ENCODE measurements at places on chromosomes 3 and 15.

DNA sequence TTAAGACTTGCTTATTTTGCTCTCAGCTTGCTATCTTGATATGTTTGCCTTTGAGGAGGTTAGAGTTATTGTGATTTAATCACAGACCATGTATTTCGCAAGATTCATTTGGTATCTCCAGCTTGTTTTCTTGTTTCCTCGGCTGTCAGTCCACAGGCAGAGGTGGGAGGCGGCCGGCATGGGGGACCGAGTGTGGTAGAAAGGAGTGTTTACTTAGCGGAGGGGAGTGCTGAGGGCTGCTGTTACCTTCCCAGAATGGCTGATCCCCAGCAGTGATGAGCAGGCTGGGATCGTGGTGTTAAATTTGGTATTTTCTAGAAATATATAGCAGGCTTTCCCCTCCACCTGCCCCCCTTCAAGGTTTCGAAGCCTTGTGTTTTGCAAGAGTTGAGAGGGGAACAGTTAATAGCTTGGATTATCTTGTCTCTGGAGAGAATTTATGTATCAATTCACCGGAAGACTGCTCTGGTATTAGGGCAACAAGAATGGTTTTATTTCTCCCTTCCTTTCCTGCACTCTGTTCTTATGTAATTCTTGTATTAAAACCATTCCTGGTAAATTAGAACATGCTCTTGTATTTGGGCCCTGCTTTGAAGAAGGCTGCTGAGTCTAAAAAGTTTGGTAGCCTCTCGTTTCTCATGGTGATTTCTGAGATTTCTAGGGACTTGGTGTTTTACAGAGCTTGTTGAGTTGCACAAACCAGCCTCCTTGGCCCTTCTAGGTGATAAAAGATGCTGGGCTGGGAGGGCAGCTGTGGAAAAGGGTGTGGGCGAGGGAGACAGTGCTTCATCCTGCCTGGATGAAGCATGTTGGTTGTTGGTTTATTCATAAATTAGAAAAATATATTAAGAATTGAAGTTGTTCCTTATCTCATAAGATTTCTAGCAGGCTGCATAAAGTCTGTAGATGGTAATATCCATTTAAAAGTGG lies 151.4 kb downstream of the IGF1R start:
- DNase-seq: no peak

- DNase-seq: peak; percentile 75
Measured at GRCh38 chr3:11060500-11061251, 68.1 kb downstream of the SLC6A1 start.

DNA sequence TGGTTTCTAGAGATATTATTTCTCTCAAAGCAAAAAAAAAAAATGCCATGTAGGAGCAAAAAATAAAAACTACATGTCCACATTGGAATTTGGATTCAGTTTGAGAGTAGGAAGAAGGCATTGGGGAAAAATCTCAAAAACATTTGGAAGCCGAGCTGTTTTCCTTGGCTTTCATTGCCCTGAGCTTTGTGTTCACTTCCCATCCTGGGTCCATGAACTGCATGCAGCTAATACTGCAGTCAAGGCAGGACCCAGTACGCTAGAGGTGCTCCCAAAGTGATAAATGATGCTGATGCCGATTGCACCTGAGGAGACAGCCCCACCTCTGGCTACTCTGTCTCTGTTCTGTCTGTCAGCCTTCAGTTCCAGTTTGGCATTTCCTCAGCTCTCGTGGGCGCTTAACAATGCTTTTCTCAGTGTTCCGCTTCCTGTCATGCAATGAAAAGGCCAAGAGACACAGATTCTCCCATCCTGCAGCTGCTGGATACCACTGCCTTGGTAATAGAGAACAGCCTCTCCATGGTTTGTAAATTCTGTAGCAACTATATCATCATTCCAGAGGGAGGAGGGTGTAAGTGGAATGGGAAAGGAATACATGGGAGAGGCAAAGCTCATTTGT lies 181.8 kb downstream of the RYR3 start:
- no peak for DNase-seq

- peak; percentile 94 for DNase-seq
Measured at GRCh38 chr15:90838139-90838538, 30.2 kb upstream of the FURIN start.

- DNase-seq: no peak
Measured at GRCh38 chr3:18840535-18841137, 307.7 kb upstream of the KCNH8 start.

DNA sequence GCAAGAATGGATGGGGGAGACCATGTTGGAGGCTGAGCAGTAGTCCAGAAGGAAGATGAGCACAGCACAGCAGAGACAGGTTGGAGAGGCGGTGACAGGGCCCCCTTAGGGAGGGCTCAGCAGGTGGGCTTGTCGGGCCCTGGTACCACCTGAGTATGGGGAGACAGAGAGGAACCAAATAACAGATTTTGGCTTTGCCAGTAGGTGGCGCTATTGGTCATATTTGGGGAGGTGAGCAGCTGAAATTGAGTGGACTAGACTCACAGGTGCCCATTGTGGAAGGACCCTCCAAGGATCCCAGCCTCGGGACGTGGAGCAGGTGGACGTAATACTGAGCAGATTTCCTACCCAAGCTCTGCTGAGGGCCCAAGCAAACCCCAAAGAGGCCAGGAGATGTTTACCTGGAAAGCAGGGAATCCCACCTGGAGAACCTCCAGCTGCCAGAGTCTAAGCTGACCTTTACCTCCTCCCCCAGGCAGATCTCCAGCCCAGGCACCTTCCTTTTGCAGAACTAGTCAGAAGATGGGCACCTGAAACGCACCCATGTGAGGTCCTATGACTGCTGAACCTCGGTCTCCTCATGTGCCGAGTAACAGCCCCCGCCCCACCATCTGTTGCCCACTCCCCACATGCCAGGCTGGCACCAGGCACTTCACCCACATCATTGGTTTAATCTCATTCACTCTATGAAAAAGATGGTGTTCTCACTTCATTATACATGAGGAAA lies 24.6 kb upstream of the CORO2B start:
- peak; percentile 89 for DNase-seq

GRCh38 chr15:68259883-68260282 lies 17.7 kb upstream of the FEM1B start:
- DNase-seq: no peak

GRCh38 chr3:39528844-39529243 lies 61.4 kb downstream of the MOBP start:
- DNase-seq: no peak

DNA sequence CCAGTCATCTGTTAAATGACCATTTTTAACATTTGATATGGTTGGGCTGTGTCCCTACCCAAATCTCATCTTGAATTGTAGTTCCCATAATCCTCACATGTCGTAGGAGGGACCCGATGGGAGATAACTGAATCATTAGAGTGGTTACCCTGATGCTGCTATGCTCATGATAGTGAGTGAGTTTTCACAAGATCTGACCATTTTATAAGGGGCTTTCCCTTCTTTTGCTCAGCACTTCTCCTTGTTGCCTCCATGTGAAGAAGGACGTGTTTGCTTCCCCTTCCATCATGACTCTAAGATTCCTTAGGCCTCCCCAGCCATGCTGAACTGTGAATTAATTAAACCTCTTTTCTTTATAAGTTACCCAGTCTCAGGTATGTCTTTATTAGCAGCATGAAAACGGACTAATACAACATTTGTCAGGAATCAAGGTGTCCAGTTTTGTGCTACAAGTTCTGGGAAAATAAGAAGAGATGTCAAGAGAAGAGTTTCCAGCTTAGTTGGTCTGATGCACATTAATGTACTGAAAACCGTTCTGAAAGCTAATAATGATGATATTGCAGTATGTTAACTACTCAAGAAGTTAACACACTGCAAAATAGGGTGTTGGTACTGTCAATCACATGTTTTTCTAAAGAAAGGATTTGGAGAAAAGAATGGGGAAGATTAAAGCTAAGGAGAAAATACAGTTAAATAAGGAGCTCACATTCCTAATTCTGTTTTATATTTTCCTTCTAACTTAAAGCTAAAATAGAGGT lies 67.9 kb downstream of the ATP8B4 start:
- no peak for DNase-seq

DNA sequence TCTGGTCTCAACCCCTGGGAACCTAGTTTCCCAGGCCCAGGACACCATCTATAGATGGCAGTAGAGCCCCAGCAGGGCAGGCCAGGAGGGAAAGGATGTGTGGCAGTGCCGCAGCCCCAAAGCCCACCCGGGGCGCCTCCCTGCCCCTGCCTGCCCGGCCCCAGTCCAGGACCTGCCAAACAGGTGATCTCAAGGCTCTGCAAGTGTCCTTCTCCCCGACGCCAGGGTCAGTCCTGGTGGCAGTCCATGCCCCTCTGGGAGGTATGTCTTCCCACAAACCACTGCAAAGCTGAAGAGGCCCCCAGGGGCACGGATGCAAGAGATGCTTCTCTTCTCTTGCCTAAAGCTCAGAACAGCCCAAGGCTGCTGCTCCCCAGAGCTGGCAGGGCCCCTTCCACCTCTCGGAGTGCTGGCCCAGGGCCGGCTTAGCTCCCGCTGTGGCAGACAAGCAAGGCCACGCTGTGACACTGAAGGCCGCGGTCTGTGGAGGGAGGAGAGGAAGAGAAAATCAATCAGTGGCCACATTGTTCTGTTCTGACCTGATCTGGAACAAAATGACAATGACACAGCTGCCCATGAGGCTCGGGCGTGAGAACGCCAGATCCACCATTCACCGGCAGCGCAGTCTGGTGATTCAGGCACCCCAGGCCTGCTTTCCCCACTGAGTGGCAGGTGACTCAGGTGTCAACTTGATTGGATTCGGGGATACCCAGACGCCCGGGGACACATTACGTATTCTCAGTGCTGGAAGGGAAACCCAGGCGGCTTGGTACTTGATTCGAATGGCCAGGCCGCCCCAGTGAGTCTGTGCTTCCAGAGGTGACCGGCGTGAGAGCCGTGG lies 34.0 kb downstream of the KLHL25 start:
- DNase-seq: no peak

- DNase-seq: no peak
Measured at GRCh38 chr3:71972031-71972430, 187.1 kb upstream of the PROK2 start.

DNA sequence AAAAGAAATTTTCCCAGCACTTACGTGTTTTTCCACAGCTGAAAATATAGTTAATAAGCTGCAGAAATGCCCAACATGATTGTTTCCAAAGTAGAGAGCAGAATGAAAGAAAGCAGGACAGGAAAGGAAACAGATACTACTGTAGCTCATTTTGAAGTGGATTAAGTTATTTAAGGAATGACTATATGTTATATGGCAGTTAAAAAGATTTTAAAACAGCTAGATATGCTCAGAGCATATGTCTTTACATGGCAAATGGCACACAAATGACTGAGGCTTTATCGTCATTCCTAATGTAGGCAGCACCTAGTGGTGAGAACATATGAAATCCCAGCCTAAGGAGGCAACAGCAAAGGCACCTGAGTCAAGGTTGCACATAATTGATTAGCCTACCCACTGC lies 106.6 kb upstream of the SEMA6D start:
- no peak for DNase-seq

DNA sequence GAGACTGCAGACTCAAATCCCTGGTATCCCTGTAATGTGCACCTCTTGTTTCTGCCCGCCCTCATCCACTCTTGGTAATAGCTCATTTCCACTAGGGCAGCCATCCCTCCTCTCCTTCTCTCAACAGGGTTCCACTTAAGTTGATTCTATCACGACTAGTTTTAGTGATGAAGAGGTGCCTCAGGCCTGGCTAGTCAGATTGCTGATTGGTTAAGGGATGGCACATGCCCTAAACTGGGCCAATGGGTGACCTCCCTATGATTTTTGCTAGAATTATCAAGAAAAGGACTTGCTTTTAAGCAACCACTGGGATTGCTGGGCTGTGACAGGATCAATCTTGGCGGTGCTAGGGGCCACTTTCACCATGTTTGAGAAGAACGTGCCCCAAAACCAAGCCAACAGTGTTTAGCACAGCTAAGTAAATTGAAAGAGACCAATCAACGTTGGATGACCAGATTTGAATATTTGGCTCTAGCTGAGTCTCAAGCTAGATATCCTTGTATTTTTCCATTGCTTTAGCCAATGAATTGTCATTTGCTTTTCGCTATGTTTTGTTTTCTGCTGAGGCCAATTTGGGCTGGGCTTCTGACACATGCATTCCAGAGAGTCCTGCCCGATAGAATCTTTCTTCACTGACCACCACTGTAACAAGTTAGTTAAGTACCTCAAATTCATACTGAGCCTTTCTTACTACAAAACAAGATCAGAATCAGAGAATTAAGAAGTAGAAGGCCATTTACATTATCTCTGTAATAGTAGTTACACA lies 131.0 kb downstream of the PDZRN3 start:
- DNase-seq: no peak

DNA sequence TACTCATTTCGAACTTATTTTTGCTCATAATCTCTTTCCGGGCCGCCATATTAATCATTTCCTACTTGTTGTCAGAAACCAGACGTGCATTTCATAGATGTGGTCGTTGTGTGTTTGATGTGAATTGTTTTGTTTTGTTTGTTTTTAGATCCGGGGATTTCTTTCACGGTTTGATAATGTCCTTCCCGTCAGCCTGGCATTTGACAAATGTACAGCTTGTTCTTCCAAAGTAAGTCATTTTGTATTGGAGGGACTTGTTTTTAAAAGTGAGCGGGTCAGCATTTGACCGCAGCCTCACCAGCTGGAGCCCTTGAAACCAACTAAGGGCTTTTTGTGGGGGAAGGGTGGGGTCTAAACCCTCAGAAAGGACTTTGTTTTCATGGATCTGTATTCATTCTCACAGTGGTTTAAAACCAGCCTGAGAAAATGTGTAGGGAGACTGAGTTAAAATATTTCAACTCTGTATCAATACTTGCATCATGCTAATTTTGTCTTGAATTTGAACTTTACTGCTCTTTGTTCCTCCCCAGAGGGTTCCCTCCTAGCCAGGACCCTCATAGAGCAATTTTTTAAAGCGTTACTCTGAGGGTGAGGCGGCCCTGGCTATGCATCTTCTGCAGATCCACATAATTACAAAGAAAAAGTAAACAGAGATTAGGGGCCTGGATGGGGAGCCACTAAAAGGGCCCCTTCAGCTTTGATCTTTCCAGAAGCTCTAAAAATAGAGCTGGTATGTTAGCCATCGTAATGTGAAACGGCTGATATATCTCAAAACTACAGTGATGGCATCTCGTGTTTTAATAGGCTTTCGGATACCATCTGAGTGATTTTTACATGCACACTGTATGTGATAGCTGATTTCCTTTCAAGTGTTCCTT lies 107.9 kb downstream of the ATG7 start:
- no peak for DNase-seq

DNA sequence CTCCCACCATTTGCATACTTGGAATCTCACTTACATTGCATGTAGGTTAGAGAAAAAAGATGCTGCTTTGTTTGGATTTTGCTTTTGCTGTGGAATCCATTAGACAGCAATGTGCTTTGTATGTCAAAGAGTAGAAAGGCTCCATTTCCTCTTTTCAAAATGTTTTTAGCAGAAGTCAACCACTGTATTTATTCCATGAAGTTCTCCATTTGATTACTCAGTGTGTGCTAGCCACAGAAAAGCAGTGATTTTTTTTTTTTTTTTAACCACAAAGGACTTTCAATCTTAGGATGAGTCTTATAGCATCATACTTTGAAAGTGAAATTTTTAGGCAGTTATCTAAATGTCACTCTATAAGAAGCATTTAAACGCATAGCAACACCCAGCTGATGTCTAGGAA lies 285.0 kb upstream of the ADAMTS9 start:
- no peak for DNase-seq

GRCh38 chr3:46713050-46713897 lies 4.4 kb downstream of the PRSS50 start:
- DNase-seq: no peak

Data from stimulated activated CD8-positive, alpha-beta memory T cell treated with anti-CD3 and anti-CD28 coated beads, Interleukin-4, amount 100 ng/mL, for 48 hours (primary cell).